ENCODE measurements at places on chromosomes 16 and 17. TPM values are rescaled to one million over a fixed set of nuclear protein-coding genes. Genes with fewer than 3 reads are reported as not detected.

The ELMO3 gene
- 6.3 TPM for total RNA-seq

The CIAO2B gene
- 77.7 TPM for total RNA-seq

The CDYL2 gene
- 6.4 TPM for total RNA-seq

The TP53TG3 gene
- total RNA-seq, result not detected

The TM4SF5 gene
- 0.53 TPM for total RNA-seq

The NT5C3B gene
- total RNA-seq, result 70.8 TPM
